ENCODE measurements at places on chromosomes 5 and 9.

GRCh38 chr5:134110382-134110781, 4.1 kb upstream of the TCF7 start:
- DNase-seq = no peak

GRCh38 chr9:126690431-126691051, 76.8 kb downstream of the LMX1B start:
- DNase-seq = peak; percentile 70

GRCh38 chr5:52682492-52682891, 105.2 kb upstream of the ITGA1 start:
- DNase-seq = no peak

- DNase-seq = no peak
These were observed 129.5 kb downstream of the RNF180 start for GRCh38 chr5:64295101-64295500.

DNA sequence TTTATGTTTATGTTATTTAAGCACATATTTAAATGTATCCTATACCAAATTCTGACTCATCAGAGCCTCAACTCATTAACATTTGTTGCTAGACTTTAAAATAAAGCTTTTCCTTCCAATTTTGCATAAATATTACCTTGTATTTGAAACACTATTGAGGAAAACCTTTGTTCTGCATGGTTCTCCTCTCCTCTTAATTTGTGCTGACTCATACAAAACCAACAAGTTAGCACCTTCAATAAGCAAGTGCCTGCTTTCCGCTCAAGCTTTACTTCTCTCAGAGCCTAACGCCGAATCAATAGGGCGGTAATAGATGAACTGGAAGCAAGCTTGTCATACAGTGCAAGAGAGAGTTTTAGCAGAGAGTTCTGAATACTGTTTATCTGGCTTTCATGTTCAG, 7.9 kb downstream of the AMACR start:
- DNase-seq = no peak

DNA sequence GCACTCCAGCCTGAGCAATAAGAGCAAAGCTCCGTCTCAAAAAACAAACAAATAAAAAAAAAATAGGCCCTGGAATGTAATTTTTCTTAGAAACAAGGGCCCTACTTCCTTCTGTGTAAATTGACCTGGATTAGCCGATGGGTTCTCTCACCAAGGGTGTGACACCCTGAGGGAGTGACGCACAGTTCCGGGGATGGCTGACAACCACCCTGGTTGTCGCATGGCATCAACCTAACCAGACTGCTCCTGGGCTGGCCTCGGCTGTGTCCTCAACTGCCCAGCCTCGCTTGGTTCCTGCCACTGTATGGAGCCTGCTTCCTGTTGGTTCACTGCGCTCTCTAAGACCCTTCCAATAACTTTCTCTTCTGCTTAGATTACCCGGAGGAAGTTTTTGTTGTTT, 51.2 kb upstream of the SPATA31D4 start:
- DNase-seq = no peak

DNA sequence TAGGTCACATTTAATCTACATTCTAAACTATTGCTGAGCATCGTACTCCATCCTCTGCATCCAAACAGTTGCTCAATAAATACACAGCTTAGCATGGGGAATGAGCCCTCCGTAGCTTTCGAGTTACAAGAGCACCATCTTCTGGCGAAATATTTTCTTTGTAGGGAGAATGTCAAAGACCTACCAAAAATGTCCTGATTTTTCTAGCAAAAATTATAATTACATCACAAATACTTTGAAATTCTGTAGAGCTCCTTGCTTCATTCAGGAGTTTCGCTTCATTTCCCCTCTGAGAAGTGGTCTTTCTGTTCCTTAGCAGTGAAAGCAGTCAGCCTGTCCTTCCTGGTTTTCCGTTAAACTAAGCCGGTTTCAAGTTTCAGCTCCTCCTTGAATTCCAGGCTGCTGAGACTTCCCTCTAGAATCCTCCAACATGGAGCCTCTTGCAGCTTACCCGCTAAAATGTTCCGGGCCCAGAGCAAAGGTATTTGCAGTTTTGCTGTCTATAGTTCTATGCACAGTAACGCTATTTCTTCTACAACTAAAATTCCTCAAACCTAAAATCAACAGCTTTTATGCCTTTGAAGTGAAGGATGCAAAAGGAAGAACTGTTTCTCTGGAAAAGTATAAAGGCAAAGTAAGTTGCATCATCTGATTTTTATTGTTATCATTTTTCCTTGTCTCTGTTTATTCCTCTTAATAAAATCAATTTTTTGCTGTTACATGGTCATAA, at the start of gene GPX8:
TSS of gene GPX8 (plus strand) at position 409 of the 730 bp plus-strand sequence. CDS start at position 431, 22 bp downstream.
- DNase-seq = peak; percentile 79

- no peak for DNase-seq
These were observed 73.2 kb downstream of the WDR41 start for GRCh38 chr5:77418601-77419581.

GRCh38 chr5:125408448-125409233, 662.2 kb upstream of the ZNF608 start:
- peak; percentile 18 for DNase-seq

DNA sequence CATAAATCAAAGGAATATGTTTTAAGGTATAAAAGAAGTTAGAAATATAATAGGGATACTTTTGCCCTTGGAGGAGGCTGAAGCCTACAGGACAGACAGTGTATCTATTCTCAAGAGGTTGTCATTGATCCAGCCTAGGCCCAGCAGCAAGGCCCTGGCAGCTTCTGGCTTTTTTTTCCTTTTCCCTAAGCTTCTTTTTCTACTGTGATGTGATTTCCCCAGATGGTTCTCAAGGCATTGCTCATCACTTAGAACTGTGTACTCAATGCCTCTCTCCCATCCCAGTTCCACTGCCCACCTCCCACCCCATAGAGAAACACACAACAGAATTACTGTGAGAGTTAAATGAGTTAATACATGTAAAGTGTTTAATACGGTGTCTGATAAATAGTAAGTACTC, 88.6 kb downstream of the SLC44A1 start:
- DNase-seq = no peak

DNA sequence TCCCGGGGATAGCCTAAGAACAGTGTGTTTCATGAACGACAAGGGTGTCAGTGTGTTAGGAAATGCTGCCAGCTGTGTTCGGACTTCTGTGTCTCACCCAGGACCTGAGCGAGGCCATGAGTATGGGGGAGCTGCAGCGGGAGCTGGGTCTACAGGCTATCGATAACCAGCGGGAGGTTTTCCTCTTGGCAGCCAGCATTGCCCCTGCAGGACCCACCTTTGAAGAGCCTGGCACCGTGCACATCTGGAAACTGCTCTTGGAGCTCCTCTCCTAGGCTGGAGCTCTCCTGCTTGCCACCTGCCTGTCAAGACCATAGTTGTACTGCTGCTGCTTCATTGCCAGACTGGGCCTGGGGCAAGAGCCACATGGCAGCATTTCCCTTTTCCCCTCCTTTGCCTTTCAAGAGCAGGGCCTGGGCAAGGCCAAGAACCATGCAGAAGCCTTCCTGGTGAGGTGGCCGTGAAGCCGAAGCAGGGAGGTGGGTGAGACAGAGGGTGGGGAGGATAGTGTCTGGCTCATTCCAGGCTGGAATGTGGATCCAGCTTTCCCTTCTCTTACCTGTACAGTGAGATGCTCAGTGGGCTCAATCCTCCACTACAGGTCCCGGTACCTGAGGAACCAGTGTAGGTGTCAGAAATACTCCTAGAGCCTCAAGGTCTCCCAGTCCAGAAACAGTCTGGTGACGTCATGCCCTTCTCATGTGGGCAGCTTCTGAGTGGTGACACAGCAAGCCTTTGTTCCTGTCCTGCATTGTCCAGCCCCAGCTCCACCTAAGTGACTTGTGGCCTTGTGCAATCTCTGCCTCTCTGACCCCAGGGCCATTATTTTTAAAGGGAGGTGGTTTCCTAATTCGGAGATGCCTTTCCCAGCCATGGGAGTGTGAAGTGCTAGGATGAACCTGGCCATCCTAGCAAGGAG, 6.6 kb downstream of the ARL10 start:
- DNase-seq = no peak

DNA sequence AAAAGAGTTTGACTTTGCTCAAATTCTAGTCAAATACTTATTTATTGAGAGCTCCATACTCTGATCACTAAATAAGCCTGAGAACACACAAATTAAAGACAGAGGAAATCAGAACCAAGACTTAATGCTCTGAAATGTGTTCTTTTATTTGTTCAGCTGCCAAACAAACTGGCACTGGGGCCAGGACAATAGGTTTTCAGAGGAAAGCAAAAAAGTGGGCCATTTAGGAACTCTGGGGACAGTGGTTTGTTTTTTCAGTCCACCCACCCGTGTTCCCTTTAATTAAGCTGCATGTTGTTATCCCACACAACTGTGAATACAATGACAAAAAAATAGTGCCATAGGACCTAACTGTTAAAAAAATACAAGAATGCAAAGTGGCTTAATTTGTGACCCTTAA, 95.4 kb upstream of the RETREG1 start:
- DNase-seq = no peak

DNA sequence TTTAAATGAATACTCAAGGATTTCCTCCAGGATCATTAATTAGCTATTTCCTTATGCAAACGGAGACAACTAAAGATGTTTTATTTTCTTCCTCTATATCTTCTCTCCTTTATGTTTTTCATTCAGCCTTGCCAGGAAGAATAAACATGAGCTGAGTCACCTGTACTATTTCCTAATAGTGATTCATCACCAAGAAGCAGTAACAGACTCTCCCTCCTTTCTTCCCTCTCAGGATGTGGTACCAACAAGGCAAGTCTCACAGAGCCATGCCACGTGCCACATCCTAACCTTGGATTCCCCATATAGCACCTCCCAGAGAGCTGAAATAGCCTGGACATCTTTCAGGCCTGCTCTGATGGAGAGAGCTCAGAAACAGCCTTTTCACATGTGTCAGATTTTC, 758.6 kb upstream of the DMAC1 start:
- peak; percentile 22 for DNase-seq

DNA sequence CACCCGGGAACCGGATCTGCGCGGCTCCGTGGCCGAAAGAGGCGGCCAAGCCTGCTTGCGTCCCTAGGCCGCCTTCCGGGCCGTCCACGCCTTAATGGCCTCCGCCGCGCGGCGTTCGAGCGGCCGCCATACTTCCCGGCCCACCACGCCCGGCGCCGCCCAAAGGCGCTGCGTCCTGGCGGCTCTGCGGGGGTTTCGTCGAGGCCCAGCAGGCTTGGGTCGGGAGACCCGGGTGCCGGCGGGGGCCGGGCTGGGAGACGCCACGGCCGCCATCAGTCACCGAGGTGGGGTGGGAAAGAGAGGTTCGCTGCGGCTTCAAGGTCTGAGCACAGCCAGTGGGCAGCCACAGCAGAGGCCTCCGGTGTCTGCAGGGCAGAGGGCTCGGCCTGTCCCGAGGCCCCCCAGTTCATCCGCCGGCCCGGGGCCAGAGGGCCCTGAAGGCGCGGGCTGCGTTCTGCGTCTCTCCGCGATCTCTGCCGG, 545.8 kb upstream of the CDH10 start:
- no peak for DNase-seq

DNA sequence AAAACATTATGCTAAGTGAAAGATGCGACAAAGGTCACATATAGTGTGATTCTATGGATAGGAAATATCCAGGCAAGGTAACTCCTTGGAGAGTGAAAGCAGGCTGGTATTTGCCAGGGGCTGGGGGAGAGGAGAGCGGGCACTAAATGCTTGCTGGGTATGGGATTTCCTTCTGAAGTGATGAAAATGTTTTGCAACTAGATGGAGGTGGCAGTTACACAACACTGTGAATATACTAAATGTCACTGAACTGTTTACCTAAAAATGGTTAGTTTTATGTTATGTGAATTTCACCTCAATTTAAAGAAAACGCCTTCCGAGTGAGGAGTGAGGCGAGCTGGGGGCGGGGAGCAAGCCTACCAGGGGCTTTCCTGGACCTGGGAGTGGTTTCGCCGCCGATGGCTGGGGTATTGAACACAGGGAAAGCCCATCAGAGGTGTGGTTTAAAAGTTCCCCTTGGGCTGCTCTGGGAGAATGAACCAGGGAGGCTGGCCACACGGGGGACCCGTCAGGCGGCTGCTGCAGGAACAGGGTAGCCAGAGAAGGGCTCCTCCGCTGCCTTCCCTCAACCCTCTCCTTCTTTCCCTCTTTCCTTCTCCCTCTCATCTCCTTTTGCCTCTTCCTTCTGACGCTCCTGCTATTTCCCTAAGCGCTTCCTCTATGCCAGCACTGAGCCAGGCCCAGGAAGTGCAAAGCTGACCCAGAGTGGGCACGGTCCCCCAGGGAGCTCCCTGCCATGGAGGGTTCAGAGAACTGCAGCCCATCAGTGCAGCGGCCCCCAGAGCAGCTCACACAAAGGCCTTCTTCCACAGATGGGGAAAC, 4.9 kb downstream of the AKNA start:
- DNase-seq = no peak

DNA sequence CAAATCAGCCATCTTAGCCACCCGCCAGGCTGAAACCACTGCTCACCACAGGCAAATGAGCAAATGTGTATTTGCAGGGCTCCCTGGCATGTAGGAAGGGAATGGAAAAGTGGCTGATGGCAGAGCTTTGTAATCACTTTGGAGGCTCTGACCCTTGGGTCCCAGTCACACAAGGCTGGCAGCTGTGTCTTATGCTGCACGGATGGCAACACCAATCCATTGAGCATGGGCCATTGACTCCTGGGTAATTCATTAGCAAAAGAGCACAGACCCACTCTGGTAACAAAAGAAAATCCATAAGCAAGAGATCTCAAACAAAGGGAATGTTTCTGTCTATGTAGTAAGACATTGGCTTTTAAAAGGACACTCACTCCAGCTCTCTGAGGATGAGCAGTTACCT, 57.6 kb downstream of the SPOCK1 start:
- no peak for DNase-seq

- no peak for DNase-seq
These were observed 177.9 kb downstream of the C9orf152 start for GRCh38 chr9:110029956-110030480.

DNA sequence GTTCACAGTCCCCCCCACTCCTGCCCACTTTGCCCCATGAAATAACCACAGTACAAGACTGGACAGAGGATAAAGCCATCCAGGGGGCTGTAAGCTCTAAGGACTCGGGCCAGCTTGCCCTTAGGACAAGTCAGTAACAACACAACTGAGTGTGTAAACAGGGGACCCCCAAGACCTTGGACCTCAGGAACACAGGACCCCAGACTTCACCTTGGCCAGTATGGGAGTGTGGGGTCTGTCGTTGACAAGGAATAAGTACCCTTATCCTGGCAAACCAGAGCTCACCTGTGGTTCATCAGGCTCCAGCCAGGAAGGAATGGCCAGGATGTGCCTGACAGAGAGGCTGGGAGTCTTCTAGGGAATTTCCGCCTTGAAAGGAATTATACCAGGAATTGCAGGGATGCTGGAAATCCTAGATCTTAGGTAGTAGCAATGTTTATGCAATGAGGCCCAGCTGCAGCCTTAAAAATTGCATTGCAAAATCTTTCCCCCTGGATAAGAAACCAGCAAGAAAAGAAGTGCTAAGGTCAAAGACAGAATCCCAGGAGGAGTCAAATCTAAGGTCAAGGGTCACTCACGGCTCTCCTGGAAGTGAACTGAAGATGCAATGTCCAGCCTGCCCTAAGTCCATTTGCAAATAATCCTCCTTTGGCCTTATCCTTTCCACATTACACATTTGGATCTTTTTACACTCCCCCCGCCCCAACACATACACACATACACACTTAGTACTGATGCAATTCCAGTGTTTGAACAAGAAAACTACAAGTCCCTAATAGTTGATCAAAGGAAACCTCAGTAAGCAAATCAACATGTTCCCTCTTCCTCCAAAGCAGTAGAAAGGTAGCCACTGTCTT, 27.3 kb upstream of the TDRD7 start:
- DNase-seq = no peak

Data from hepatocyte (in vitro differentiated cells).